ENCODE measurements at places on chromosomes 11 and 22. TPM values are rescaled to one million over a fixed set of nuclear protein-coding genes. Genes with fewer than 3 reads are reported as not detected.

- DNase-seq: no peak
Observed at GRCh38 chr22:41816241-41816640, 15.8 kb downstream of the CCDC134 start.

SPON1 gene
- total RNA-seq: 30.1 TPM

DNA sequence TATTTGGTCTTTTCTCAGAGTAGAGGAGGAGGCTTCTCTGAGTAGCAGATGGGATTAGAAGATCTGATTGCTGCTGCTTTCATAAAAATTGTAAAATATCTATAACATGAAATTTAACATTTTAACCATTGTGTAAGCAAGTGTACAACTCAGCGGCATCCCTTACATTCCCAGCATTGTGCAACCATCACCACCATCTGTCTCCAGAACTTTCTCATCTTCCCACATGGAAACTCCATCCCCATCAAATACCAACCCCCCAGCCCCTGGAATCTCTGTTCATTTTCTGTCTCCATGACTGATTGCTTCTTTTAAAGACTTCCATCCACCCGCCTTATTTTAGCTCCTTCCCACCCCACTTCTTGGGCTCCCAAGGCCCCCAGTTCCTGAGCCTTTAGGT is 32.3 kb downstream of the MRGPRD start:
- DNase-seq: no peak

- peak; percentile 66 for DNase-seq
Observed at GRCh38 chr11:9575260-9576240, 2.1 kb downstream of the WEE1 start.

DNA sequence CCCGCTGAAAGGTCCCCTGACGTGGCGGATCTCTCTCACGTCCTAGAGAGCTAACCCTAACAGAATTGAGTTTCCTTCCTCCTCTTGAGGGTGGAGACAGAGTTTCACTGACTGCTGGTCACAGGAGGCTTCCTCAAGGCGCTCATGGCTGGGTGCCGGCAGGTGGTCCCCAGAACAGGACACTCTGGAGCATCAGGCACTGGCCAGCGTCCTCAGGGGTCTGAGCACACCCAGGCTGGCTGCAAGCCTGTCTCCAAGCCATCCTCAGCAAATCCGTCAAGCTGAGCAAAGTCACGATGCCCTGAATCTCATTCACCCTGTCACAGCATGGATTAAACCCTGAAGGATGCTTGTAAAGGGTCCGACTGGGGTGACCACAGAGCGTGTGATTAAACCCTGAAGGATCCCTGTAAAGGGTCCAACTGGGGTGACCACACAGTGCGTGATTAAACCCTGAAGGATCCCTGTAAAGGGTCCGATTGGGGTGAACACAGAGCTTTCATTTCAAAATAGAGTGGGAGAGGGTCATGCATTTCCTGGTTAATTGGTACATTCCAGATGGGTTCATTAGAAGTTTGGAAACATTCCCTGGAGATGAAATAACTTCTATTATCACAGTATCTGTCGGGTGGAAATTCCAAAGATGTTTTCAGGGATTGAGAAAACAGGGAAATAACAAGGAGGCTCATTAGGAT is 473.0 kb downstream of the BRD1 start:
- DNase-seq: no peak

DNA sequence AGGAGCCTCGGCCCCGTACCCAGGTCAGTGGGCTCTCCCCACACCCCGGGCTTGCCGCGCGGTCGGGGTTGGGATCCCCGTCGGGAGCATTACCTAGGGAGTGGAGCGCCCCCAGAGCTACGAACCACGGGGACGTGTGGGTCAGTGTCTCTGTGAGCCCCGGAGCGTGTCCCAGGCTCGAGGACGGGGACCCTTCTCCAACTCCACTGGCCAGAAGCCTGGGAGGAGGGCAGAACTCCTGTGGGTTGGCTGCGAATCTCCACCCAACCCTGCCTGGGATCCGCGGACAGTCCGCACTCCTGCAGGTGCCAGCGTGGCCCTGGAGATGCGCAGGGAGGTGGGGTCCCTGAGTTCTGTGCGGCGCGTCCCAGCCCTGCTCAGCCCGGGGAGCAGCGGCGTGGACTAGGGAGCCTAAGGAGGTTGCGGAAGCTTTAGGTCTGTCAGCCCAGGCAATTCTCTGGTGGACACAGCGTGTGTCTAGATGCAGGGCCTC is 346 bp downstream of the PPFIBP2 start:
- no peak for DNase-seq

GRCh38 chr22:23256986-23257888 is 76.9 kb downstream of the BCR start:
- peak; percentile 46 for DNase-seq

DNA sequence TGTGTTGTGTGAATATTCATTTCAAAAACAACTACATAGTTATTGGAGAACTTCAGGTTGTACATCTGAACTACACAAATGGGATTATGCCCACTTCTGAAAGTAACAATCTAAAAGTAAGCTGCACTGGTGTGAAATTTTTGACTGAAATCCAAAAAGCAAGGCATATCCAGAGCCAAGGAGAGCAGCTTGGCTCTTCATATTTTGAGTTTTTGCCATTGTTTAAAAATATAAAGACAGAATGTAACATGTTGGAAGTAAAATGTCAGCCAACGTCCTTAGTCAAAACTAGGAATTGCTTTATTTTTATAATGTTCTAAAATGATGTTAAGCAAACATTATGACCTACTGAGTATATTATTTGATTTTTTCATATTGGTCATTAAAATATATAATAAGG is 45.8 kb upstream of the NOX4 start:
- no peak for DNase-seq

DNA sequence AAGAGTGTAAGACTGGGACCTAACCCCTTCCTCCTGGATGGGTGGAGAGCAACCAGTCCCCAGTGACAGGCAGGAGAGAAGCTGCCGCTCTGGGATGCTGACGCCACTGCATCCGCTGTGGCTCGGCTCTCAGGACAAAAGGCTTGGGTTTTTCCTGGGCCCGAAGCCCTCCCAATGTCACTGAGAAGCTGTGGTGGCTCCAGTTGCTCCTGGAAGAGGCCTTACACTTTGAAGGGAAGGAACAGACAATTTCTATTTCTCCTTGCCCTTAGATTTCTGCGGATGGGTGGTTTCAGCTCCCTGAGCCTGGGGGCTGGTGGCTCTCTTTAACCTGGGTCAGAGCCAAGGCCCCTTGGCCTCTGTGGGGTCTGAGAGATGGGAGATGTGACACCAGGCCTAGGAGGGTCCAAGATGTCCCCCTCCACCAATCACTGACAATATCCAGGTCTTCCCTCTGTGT is 21.4 kb downstream of the TPBGL start:
- no peak for DNase-seq

DNA sequence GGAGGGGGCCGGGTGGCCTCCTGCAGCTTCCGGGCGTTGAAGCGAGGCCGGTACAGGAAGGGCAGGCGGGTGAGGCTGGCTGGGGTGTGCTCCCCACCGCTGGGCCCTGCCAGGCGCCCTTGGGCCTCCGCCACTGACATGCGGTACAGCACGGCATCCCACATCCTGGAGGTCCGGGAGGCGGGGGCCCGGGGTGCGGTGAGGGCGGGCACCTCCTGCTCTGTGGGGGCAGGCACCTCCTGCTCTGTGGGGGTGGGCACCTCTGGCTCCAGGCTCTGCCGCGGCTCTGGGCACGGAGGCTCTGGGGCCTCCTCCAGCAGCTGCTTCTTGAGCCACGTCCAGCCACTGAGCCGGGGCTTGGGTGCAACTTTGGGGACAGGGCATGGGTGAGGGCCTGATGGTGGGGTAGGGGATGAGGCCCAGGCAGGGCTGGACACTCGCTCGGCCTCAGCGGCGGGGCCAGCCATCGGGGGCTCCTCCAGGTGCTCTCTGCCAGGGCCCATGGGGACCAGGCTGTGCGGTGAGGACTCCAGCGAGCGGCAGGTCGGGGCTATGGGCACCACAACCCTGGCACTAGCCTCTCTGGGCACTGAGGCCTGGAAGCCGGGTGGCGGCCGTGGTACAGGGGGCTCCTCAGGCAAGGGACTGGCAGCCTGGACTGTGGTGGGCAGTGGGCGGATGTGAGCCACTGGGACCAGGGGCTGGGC is 2.3 kb downstream of the PRR33 start:
- DNase-seq: no peak

KCNJ1 gene
- total RNA-seq: not detected

ART1 gene
- not detected for total RNA-seq

TRIM49 gene
- not detected for total RNA-seq

- no peak for DNase-seq
Observed at GRCh38 chr22:32803020-32803737, 1.7 kb downstream of the TIMP3 start.

- no peak for DNase-seq
Observed at GRCh38 chr11:88544656-88545280, 207.2 kb upstream of the CTSC start.

DNA sequence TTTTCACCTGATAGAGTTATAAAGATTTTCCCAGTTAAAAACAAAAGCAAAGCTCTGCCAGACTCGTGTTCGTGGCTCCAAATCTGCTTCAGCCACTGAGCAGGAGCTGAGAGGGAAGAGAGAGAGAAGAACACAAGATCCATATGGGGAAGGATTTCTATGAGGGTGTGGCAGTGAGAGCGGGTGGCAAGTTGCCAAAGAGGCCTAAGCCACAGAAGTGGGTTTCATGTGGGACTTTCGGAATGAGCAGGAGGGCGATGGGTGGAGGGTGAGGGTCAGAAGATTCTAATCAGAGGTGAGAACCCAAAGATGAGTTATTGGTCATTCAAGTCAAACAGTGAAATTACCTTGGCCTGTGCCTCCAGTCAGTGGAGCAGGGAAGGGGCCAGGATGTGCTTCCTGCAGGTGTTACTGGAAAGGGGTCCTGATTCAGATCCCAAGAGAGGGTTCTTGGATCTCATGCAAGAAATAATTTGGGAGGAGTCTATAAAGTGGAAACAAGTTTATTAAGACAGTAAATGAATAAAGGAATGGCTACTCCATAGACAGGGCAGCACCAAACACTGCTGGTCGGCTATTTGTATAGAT is 40.5 kb upstream of the TOP3B start:
- DNase-seq: no peak

KRTAP5-9 gene
- total RNA-seq: not detected

VPREB1 gene
- not detected for total RNA-seq

METTL15 gene
- 30.3 TPM for total RNA-seq

NRXN2 gene
- 1.8 TPM for total RNA-seq

CARD18 gene
- not detected for total RNA-seq

RIC3 gene
- total RNA-seq: 48.0 TPM

DNA sequence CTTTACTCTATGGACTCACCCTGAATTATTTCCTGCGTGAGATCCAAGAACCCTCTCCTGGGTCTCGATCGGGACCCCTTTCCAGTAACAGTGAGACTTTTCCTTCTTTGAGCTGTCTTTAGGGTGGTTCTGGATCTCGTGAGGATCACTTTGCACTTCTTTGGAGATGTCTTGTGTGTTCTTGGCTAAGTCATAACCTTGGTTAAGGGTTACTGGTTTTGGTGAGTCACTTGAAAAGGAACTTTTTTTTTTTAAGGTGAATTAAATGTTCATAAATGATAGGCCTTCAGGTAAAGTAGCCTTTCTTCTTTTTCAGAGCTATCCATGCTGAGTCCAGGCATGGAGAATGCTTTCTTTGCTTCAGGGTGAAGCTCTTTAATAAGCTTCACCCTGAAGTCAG is 19.4 kb upstream of the GSTP1 start:
- no peak for DNase-seq

- no peak for DNase-seq
Observed at GRCh38 chr11:72236774-72237111, 7.2 kb downstream of the PHOX2A start.

CD3G gene
- total RNA-seq: 0.80 TPM

Data from breast epithelium (tissue), 4 donors.